ENCODE measurements at places on chromosomes 3 and 15. TPM values are rescaled to one million over a fixed set of nuclear protein-coding genes. Genes with fewer than 3 reads are reported as not detected.

GPX1 gene
- total RNA-seq: 321 TPM

DNA sequence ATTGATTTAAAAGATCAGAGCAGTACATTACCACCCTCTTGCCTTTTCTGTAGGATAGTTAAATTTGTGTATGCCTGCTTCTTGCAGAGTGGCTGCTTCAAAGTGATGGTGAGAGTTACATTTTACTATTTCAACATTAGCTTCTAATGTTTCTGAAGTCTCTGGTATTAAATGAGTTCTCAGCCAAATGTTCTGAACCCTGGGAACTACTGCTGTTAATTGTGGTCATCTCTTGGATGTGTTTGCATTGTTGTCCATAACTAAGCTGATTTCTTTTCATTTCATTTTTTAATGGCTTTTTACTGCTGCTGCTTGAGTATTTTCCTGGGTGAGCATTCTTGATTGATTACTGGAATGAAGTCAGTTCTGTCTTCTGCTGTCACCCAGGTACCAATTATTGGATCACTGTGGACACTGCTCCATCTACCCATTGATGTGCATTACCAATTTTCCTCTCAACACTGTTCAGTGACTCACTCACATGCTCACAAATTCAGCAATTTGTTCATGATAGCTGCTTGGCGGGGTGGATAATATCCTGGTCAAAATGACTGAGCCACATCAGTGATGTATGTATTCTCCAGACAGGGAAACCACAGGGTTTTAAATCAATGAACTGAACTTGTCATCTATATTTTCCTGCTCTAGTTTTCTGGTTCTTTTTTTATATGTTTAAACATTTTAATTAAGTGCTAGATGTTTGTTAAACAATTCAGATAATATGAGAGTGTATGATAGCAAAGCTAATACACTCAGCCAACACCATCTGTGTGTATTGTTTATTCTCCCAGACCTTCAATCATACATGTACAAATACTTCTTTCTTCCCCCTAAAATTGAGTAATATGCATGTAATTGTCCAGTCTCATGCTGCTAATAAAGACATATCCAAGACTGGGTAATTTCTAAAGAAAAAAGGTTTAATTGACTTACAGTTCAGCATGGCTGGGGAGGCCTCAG lies 587.6 kb downstream of the RSL24D1 start:
- peaks cover 22% of the 10 kb centered on the region for H3K27me3 ChIP-seq
- no peak for DNase-seq
- H3K36me3 ChIP-seq: no peaks in the 10 kb centered on the region

ZNF774 gene
- total RNA-seq: 2.6 TPM

- H3K4me3 ChIP-seq: no peak overlapping the region
- peaks cover 65% of the 10 kb centered on the region for H3K4me1 ChIP-seq
- DNase-seq: no peak
Observed at GRCh38 chr3:140508550-140508949, 169.3 kb upstream of the TRIM42 start.

GRCh38 chr3:189947948-189948723 lies 172.6 kb downstream of the P3H2 start:
- no peaks in the 10 kb centered on the region for H3K27me3 ChIP-seq
- H3K36me3 ChIP-seq: no peaks in the 10 kb centered on the region
- no peak for DNase-seq

TPRG1 gene
- 0.87 TPM for total RNA-seq

GRCh38 chr15:23734862-23735261 lies 47.8 kb upstream of the NDN start:
- no peak overlapping the region for H3K4me3 ChIP-seq
- peaks cover 25% of the 10 kb centered on the region for H3K36me3 ChIP-seq
- no peak for DNase-seq
- no peaks in the 10 kb centered on the region for H3K27me3 ChIP-seq
- H3K4me1 ChIP-seq: no peaks in the 10 kb centered on the region
- H3K27ac ChIP-seq: no peak overlapping the region

GRCh38 chr3:122307094-122307687 lies 17.9 kb upstream of the CSTA start:
- H3K27me3 ChIP-seq: no peaks in the 10 kb centered on the region
- H3K27ac ChIP-seq: no peak overlapping the region
- H3K36me3 ChIP-seq: no peaks in the 10 kb centered on the region
- no peaks in the 10 kb centered on the region for H3K4me1 ChIP-seq

ABI3BP gene
- 0.39 TPM for total RNA-seq

- DNase-seq: no peak
- no peak overlapping the region for H3K4me3 ChIP-seq
- H3K27ac ChIP-seq: no peak overlapping the region
- H3K4me1 ChIP-seq: peaks cover 16% of the 10 kb centered on the region
- H3K27me3 ChIP-seq: no peaks in the 10 kb centered on the region
Observed at GRCh38 chr3:188904670-188905069, 267.1 kb upstream of the TPRG1 start.

OSBPL10 gene
- 81.6 TPM for total RNA-seq

DNA sequence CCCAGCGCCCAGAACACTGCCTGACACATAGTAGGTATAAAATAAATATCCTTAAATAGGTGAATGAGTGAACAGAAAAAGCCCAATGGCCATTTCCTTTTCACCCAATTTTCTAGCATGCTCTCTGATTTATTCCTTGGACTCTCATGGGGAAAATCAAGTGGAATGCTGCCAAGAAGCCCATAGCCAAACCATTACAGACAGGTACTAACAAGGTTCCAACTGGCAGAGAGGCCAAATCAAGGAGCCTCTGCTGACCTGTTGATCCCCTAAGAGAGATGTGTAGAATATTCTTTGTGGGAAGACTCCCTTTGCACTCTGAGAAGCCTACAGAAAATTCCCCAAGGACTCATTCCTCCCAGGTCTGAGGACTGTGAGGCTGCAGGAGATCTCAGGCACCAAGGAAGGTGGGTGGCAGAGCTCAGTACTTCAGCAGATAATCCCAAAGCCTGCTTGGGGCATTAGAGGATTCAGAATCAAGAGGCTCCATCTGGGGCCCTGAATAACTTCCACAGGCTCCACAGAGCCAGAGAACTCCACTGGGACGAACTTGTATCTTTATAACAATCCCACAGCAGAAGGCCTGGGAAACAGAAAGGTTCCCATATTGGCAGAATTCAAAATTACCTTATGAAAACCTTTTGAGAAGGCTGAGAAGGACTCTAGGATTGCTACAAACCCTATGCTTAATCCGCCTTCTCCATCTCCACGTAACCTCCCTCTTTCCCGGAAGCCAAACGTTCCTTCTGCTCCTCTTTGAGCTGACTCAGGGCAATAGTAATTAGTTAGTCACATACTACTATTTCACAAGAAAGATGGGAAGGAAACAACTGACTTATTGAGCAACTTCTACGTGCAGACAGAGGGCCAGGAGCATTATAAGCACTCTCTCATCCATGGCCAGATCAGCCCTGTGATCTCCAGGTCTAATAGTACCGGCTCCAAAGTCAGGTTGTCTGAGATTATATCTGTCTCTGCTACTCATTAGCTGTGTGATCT lies 34.5 kb downstream of the PRICKLE2 start:
- peaks cover 15% of the 10 kb centered on the region for H3K4me1 ChIP-seq
- H3K36me3 ChIP-seq: peaks cover 23% of the 10 kb centered on the region
- no peak overlapping the region for H3K27ac ChIP-seq
- DNase-seq: no peak
- no peak overlapping the region for H3K4me3 ChIP-seq

DNA sequence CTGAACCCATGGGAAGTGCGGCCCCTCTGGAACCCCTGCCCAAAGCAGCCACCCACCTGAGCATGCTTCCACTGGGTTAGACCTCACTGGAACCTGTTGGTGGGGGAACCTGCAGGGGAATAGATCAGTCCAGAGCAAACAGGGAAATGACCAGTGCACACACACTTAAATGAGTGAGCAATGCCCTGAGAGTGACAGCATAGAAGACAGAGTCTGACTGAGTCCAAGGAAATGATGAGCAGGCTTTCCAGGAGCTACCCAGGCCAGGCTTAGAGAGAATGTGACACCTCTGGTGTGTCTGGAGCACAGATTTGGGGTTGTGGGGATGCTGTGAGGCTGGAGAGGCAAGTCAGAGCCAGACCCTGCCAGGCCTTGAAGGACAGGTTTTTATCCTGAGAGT lies 28.5 kb downstream of the PLA1A start:
- H3K27me3 ChIP-seq: no peaks in the 10 kb centered on the region
- H3K27ac ChIP-seq: no peak overlapping the region
- no peaks in the 10 kb centered on the region for H3K36me3 ChIP-seq

GRCh38 chr3:27326629-27327545 lies 42.3 kb downstream of the NEK10 start:
- no peak overlapping the region for H3K27ac ChIP-seq
- H3K4me3 ChIP-seq: no peak overlapping the region
- H3K4me1 ChIP-seq: no peaks in the 10 kb centered on the region
- no peak for DNase-seq
- H3K27me3 ChIP-seq: no peaks in the 10 kb centered on the region

GRCh38 chr15:81213982-81214381 lies 17.3 kb downstream of the IL16 start:
- H3K27me3 ChIP-seq: peaks cover 31% of the 10 kb centered on the region
- H3K4me3 ChIP-seq: no peak overlapping the region
- H3K27ac ChIP-seq: no peak overlapping the region
- DNase-seq: no peak
- peaks cover 12% of the 10 kb centered on the region for H3K36me3 ChIP-seq
- peaks cover 6% of the 10 kb centered on the region for H3K4me1 ChIP-seq

GRCh38 chr15:41474941-41475340 lies 18.7 kb upstream of the ITPKA start:
- no peaks in the 10 kb centered on the region for H3K27me3 ChIP-seq
- H3K36me3 ChIP-seq: peaks cover 72% of the 10 kb centered on the region
- H3K27ac ChIP-seq: no peak overlapping the region
- H3K4me1 ChIP-seq: no peaks in the 10 kb centered on the region
- H3K4me3 ChIP-seq: no peak overlapping the region
- DNase-seq: no peak

- no peaks in the 10 kb centered on the region for H3K4me1 ChIP-seq
- H3K27me3 ChIP-seq: no peaks in the 10 kb centered on the region
- no peak overlapping the region for H3K4me3 ChIP-seq
- no peak overlapping the region for H3K27ac ChIP-seq
- peaks cover 35% of the 10 kb centered on the region for H3K36me3 ChIP-seq
Observed at GRCh38 chr3:183924543-183924942, 39.9 kb upstream of the PARL start.

- peaks cover 46% of the 10 kb centered on the region for H3K4me1 ChIP-seq
- H3K27ac ChIP-seq: no peak overlapping the region
- H3K27me3 ChIP-seq: peaks cover 6% of the 10 kb centered on the region
Observed at GRCh38 chr15:29612701-29613100, 209.6 kb downstream of the TJP1 start.

FSIP1 gene
- total RNA-seq: 0.60 TPM

ELL3 gene
- total RNA-seq: 8.1 TPM
